ENCODE measurements at places on chromosomes 7 and 10. TPM values are rescaled to one million over a fixed set of nuclear protein-coding genes. Genes with fewer than 3 reads are reported as not detected.

Gene CPA2
- not detected for total RNA-seq

GRCh38 chr10:33015761-33016547 lies 57.9 kb upstream of the ITGB1 start:
- H3K4me3 ChIP-seq, result no peak overlapping the region
- DNase-seq, result no peak
- H3K27ac ChIP-seq, result no peak overlapping the region
- H3K36me3 ChIP-seq, result no peaks in the 10 kb centered on the region
- H3K27me3 ChIP-seq, result no peaks in the 10 kb centered on the region

DNA sequence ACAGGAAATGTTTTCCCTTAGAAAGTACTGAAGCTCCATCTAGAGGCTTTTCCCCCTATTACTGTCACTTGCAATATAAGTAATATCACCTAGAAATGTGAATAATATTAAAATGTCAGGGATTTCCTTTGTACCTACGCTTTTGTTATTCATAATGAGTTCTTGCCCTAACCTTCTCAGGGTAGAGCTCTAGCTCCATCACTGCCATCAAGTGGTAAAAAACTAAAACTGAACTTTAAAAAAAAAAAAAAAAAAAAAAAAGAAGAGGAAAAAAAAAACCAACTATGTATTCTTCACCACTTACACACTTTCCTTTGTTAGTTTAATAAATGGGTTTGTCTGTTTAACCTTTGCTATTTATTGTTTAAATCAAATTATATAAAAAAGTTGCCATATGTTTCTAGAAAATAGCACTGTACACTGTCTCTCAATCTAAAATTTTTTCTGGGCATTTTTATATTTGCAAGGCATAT lies 49.9 kb downstream of the DNAJC1 start:
- H3K27ac ChIP-seq, result no peak overlapping the region
- H3K27me3 ChIP-seq, result no peaks in the 10 kb centered on the region
- DNase-seq, result no peak
- H3K36me3 ChIP-seq, result no peaks in the 10 kb centered on the region
- H3K4me1 ChIP-seq, result no peaks in the 10 kb centered on the region
- H3K4me3 ChIP-seq, result no peak overlapping the region

Gene FKBP6
- not detected for total RNA-seq

DNA sequence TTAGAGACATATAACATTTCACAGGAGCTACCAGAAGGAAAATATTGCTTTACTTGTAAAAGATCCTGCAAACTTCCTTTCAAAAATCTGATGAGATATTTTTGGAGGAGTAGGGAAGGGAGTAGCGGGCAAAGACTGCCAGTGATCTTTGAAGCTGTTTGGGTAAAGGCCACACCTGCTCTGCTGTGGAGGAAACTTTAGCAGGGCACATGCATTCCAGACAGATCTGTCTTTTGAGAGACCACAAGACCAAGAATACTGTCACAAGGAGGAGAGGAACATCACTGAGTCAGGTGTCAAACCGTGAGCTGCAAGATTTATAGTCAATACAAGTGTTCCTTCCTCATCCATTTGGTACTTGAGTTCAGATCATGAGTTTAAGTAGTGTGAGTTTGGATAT lies 654.4 kb downstream of the DNAJB9 start:
- no peak for DNase-seq
- no peak overlapping the region for H3K4me3 ChIP-seq
- no peaks in the 10 kb centered on the region for H3K36me3 ChIP-seq
- H3K27me3 ChIP-seq, result no peaks in the 10 kb centered on the region
- no peak overlapping the region for H3K27ac ChIP-seq

GRCh38 chr10:36163827-36164226 lies 521.7 kb upstream of the FZD8 start:
- no peaks in the 10 kb centered on the region for H3K27me3 ChIP-seq
- no peak for DNase-seq
- H3K27ac ChIP-seq, result no peak overlapping the region
- H3K36me3 ChIP-seq, result no peaks in the 10 kb centered on the region

GRCh38 chr7:12025246-12025645 lies 185.8 kb upstream of the TMEM106B start:
- no peaks in the 10 kb centered on the region for H3K4me1 ChIP-seq
- no peak for DNase-seq

DNA sequence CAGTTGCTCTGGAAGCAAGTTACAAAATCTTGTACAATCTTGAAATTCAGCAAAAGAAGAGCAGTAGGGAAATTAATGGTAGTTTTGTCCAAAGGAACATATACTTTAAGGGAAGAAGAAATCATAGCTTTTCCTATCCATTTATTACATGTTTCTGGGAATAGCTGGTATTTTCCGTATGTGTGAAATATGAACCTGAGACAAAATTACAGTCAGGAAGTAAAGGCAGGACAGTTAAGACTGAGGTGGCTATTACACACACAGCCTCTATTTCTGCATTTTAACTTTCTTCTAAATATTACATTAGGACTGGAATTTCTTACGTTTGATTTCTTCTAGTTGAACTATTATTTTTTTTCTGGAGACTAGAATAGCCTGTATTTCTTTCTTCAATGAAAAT lies 1197.3 kb downstream of the SORCS3 start:
- DNase-seq, result no peak
- H3K4me1 ChIP-seq, result peaks cover 13% of the 10 kb centered on the region
- H3K36me3 ChIP-seq, result no peaks in the 10 kb centered on the region
- H3K27ac ChIP-seq, result no peak overlapping the region
- no peaks in the 10 kb centered on the region for H3K27me3 ChIP-seq

DNA sequence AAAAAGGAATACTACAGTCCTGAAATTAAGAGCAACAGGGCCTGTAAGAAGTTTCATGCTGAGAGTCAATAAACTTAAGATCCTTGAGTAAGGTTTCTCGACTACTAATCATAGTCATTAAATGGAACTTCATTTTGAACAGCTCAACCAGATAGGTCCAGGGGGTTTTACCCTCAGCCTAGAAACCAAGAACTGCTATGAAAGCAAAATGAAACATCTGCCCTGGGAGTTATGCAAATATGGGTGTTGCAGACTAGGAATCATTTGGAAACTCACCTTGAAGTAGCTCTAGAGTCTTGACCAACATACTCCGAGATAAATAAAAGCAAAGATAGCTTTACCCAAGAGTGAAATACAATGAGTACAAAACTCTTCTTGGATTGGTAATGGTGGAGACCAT lies 128.0 kb downstream of the HGF start:
- H3K4me1 ChIP-seq, result no peaks in the 10 kb centered on the region
- DNase-seq, result no peak
- H3K27ac ChIP-seq, result no peak overlapping the region
- no peaks in the 10 kb centered on the region for H3K36me3 ChIP-seq
- H3K4me3 ChIP-seq, result no peak overlapping the region

Gene ALOX5
- 48.5 TPM for total RNA-seq

- no peaks in the 10 kb centered on the region for H3K4me1 ChIP-seq
- no peak overlapping the region for H3K27ac ChIP-seq
- peak; percentile 19 for DNase-seq
- H3K4me3 ChIP-seq, result no peak overlapping the region
These were observed 254.1 kb downstream of the ADARB2 start for GRCh38 chr10:1483246-1483645.

Gene EEF1AKMT2
- total RNA-seq, result 9.6 TPM

DNA sequence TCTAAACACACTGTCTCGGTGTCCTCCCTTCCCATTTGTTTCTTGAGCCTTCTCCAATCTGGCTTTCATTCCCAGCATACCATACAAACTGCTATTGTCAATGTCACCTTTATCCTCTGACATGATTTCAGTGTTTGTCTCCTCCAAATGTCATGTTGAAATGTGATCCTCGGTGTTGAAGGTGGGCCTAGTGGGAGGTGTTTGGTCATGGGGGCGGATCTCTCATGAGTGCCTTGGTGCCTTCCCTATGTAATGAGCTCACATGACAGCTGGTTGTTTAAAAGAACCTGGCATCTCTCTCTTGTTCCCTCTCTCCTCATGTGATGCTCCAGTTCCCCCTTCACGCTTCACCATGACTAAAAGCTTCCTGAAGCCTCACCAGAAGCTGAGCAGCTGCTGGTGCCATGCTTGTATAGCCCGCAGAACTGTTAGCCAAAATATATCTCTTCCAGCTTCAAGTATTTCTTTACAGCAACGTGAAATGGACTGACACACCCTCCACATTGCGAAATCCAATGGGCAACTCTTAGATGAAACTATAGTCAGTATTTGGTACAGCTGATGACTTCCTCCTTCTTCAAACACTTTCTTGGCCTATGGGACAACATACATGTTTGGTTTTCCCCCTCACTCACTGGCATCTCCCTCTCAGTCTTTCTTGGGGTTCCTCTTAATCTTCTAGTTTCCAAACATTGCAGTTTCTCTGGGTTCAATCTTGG lies 27.8 kb downstream of the RNLS start:
- no peaks in the 10 kb centered on the region for H3K4me1 ChIP-seq
- no peak overlapping the region for H3K27ac ChIP-seq
- no peaks in the 10 kb centered on the region for H3K36me3 ChIP-seq
- H3K27me3 ChIP-seq, result no peaks in the 10 kb centered on the region
- DNase-seq, result no peak

Gene FIGNL1
- 6.1 TPM for total RNA-seq

DNA sequence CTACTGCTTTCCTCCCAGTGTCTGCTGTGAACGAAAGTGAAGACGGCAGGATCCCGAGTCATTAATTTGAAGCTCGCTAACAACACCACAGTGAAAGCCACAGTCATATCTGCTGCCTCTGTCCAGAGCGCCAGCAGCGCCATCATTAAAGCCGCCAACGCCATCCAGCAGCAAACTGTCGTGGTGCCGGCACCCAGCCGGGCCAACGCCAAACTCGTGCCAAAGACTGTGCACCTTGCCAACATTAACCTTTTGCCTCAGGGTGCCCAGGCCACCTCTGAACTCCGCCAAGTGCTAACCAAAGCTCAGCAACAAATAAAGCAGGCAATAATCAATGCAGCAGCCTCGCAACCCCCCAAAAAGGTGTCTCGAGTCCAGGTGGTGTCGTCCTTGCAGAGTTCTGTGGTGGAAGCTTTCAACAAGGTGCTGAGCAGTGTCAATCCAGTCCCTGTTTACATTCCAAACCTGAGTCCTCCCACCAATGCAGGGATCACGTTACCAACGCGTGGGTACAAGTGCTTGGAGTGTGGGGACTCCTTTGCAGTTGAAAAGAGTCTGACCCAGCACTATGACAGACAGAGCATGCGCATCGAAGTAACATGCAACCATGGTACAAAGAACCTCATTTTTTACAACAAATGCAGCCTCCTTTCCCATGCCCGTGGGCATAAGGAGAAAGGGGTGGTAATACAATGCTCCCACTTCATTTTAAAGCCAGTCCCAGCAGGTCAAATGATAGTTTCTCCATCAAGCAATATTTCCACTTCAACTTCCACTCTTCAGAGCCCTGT lies 94.8 kb upstream of the KCNMA1 start:
- H3K27ac ChIP-seq, result no peak overlapping the region
- no peaks in the 10 kb centered on the region for H3K27me3 ChIP-seq
- no peak overlapping the region for H3K4me3 ChIP-seq
- DNase-seq, result no peak

DNA sequence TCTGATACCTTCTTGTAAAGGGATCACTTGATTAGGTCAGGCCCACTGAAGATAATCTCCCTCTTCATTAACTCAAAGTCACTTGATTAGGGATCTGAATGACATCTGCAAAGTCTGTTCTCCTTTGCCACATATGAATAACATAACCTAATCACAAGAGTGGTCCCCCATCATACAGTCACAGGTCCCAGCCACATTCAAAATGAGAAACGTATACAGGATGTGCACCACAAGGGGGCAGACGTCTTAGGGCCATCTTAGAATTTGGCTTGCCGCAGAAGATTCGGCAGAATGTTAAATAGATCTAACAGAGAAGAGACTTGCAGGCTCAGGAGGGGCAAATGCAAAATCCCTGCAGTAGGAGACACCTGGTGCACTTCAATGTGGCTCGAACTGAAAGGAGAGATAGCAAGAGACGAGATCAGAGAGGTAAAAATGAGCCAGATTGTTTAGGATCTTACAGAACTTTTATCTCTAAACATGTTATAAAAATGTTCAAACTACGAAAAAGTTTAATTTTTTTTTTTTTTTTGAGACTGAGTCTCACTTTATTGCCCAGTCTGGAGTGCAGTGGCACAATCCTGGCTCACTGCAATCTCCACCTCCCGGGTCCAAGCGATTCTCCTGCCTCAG lies 10.4 kb upstream of the SMC3 start:
- H3K4me3 ChIP-seq, result no peak overlapping the region
- no peak for DNase-seq
- H3K4me1 ChIP-seq, result no peaks in the 10 kb centered on the region

DNA sequence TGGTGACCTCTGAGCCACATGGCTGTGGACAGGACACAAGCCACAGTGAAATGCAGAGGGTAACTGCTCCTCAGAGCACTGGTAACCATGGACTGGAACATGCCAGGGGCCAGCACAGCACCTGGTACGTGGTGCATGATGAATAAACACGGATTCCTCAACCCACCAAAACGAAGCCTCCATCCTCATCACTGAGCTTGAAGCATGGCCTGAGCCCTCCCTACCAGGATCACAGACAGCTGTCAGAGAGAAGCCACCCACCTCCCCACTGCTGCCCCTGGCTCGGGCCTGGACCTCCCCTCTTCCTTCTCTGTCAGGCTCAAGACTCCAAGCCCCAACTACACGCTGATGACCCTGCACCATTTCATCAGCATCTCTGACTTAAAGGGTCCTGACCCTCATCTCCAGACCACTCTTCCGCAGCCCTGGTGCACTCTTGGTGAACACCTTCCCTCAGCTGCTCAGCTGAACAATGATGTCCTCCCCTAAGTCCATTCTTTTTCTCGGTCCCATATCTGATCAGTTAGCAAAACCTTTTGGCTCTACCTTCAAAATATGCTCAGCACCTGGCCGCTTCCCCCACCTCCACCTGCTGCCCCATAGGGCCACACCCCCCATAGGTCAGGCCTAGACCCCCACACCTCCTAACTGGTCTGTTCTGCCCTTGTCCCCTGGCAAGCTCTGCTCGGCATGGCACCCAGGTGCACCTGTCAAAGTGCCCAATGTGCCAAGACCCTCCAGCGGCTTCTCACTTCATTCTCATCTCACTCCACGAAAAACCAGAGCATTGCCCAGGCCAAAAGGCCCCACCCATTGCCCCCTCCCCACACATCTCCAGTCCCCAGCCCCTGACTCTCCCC lies 141.1 kb downstream of the MAPK8 start:
- H3K27me3 ChIP-seq, result no peaks in the 10 kb centered on the region
- no peaks in the 10 kb centered on the region for H3K36me3 ChIP-seq
- no peak for DNase-seq
- no peaks in the 10 kb centered on the region for H3K4me1 ChIP-seq
- no peak overlapping the region for H3K4me3 ChIP-seq

Gene SLC18A3
- total RNA-seq, result 0.57 TPM

GRCh38 chr10:4522296-4523000 lies 303.6 kb upstream of the AKR1E2 start:
- H3K4me3 ChIP-seq, result no peak overlapping the region
- H3K27me3 ChIP-seq, result no peaks in the 10 kb centered on the region
- DNase-seq, result no peak
- peaks cover 23% of the 10 kb centered on the region for H3K4me1 ChIP-seq
- no peak overlapping the region for H3K27ac ChIP-seq

DNA sequence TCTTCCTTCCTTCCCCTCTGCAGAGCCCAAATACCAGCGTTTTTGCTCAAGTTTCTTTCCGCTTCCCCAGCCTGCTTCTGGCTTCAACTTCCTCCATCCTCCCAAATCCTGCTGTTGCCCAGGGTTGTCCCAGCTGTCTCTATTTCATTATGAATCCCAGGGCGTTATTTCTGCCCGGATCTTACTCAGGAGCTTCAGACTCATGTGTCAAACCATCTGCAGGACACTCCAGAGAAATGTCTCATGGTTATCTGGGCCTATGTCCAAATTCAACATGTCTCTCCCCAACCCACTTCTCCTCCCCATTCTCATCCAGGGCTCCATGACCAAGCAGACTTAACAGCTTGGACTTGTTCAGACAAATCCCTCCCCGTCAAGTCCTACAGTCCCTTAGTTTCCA lies 15.6 kb downstream of the ARHGAP22 start:
- no peak overlapping the region for H3K4me3 ChIP-seq
- peaks cover 14% of the 10 kb centered on the region for H3K4me1 ChIP-seq
- no peaks in the 10 kb centered on the region for H3K36me3 ChIP-seq
- DNase-seq, result no peak

Gene SSC4D
- 0.46 TPM for total RNA-seq

All from esophagus muscularis mucosa (tissue), 4 donors.